ENCODE measurements at places on chromosomes 7 and 10.

- DNase-seq: no peak
Observed at GRCh38 chr10:133079836-133080682, 7.7 kb upstream of the ADGRA1 start.

DNA sequence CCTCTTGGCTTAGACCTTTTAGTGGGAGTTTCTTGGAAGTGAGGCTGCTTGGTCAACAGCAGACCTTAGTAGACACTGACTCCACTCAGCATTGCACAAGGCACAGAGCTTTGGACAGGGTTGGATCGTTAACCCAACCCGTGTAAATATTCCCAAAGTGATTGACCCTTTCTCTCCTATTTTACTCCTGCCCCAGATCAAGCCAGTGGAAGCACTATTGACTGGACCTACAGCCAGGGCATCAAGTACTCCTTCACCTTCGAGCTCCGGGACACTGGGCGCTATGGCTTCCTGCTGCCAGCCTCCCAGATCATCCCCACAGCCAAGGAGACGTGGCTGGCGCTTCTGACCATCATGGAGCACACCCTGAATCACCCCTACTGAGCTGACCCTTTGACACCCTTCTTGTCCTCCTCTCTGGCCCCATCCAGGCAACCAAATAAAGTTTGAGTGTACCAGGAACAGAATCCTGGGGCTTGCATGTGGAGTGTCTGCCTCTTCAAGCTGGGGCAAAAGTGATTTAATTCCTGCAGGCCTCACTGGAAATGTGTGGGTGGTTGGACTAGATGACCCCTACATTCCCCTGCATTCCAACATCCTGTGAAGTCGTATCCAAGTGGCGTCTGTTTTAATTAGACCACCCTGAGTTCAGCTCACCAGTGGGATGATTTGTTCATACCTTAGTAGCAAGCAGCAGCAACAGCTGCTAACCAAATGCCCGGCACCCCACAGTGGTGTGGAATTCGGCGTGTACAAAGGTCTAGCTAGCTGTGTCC, 7.5 kb downstream of the CPA1 start:
- no peak for DNase-seq

- DNase-seq: no peak
Observed at GRCh38 chr7:12913002-12913401, 225.6 kb downstream of the ARL4A start.

DNA sequence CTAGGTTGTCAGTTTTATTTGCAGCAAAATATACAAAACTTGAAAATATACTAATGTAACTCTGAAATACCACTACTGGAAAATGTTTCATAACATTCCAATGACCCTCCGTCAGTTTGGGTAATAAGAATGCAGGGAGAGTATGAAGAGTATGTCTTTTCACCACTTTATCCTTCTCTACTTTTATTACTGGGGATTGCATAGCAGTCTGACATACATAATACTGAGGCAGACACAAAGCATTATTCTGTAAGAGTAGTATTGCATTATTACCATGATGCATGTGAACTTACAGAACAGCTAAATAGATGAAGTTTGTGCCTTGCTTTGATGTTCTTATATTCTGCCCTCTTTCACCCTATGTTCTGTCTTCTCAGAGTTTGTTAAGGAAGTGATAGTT, 151.8 kb upstream of the TPK1 start:
- no peak for DNase-seq

DNA sequence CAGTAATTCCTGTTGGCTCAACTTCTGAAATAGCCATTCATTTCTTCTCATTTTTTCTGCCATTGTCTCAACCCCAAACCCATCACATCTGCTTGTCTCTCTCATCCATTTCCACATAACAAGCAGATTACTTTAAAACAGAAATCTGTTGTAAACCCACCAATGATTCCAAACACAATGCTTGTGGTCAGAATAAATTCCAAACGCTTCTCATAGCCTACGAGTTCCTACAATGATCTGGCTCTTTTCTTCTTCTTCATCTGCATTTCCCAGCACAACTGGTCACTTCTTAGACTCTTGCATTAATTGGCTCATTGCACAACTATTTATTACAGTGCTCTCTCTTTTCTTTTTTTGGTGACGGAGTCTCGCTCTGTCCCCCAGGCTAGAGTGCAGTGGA, 364.1 kb downstream of the GATA3 start:
- DNase-seq: no peak

GRCh38 chr7:2611401-2611800, 20.4 kb upstream of the TTYH3 start:
- no peak for DNase-seq

- DNase-seq: no peak
Observed at GRCh38 chr10:28269842-28270456, 32.9 kb downstream of the MPP7 start.

DNA sequence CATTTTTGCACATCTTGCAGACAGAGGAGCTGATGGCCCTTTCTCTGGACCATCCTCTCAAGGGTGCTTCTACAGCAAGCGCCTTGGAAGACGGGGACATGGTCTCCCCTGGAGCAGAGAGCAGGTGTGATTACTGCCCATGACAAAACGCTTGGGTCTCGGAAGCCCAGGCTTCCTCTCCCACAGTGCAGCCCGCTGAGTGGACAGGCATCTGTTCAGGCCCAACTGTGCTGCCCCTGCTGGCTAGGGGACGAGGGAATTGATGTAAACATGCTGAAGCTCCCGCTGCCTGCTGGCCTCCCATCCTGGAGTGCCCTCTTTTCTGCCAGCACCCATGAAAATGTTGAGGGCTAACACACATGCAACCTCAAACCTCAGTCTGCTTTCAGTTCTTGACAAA, 14.3 kb downstream of the IL15RA start:
- DNase-seq: no peak

DNA sequence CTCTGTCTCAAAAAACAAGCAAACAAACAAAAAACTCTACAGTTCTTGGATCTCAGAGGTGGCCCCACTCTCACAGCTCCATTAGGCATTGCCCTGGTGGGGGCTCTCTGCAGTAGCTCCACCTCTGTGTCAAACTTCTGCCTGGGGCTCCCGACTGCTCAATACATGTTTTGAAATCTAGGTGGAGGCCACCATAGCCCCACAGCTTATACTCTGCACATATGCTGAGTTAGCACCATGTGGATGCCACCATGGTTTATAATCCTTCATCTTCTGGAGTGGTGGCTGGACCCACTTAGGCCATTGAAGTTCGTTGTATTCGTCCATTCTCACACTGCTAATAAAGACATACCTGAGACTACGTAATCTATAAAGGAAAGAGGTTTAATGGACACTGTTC, 78.4 kb downstream of the SEPTIN14 start:
- no peak for DNase-seq

DNA sequence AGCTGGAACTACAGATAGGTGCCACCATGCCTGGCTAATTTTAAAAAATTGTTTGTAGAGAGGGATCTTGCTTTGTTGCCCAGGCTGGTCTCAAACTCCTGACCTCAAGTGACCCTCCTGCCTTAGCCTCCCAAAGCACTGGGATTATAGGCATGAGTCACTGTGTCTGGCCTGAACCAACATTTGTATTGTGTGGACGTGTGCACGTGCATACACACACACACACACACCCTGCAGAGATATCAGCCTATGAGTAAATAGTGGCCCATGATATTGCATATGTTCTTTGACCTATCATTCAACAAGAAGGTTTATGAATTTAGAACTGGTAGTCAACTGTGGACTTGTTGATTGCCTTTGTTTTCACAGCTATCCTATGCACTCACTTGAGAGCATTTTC, 161.6 kb downstream of the BAMBI start:
- no peak for DNase-seq

- no peak for DNase-seq
Observed at GRCh38 chr10:88896994-88897853, 17.2 kb downstream of the STAMBPL1 start.

- DNase-seq: no peak
Observed at GRCh38 chr7:127900732-127901685, 130.2 kb downstream of the LRRC4 start.

DNA sequence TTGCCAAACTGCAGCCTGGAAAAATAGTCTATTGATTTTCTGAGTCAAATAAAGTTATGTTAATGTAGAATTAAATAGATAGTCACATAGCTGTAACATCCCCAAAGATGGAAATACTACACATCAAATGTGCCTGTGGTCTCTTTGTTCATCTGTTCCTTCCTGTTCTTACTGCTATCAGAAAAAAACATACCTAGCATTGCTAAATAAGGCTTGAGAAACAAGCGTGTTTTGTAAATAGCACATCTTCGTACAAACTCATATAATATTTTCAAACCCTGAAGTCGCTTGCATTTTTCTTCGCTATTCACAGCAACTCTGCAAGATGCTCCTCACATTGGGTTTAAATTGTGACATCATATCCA, 116.1 kb downstream of the KLF6 start:
- DNase-seq: no peak

- DNase-seq: no peak
Observed at GRCh38 chr10:122194251-122194650, 76.8 kb upstream of the BTBD16 start.

DNA sequence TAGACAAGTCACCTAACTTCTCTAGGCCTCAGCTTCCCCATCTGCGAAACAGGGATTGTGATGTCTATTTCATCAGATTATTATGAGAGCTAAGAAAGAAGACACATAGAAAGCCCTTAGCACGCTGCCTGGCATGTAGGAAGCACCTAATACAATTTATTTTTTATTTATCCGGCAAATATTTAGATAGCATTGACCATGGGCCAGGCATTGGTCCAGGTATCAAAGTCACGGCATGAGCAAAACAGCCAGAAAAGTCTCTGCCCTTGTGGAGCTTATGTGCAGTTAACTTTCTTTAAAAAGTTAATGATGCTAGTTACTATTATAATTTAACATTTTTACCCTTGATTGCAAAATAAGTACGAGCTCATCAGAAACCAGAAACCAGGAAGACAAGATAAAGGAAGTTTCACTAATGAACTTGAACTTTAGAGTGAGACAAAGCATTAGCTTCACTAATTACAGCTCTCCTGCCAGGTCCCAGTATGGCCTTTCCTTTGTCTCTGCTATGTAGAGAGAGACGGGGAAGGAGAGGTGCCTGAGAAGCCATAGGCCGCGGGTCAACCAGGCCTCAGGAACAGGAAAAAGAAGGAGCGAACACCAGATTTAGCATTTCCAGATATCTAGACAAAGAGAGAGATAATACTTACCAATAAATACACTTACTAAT, 139.5 kb upstream of the ADAM12 start:
- DNase-seq: no peak

DNA sequence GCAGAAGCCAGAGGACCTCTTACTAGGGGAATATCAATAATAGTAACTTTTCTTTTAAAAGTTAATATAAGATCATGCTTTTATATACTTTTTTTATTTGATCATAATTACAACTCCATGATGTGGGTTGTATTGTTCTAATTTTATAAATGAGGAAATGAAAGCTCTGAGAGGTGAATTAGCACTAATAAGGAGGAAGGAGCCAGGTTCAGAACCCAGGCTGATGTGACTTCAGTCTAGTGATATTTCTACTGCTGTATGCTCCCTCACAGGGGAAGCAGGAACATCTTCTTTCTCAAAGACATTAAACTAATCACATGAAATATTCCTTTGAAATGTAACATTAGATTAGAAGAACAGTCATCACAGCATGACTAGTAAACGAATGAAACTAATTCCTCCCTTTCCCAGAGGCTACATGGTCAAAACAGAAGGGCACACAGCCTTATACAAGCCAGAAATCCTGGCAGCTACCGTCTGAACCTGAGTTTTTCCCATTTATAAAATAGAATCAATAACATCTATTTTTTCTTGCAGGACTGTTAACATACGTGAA, 81.4 kb upstream of the GJD4 start:
- no peak for DNase-seq

DNA sequence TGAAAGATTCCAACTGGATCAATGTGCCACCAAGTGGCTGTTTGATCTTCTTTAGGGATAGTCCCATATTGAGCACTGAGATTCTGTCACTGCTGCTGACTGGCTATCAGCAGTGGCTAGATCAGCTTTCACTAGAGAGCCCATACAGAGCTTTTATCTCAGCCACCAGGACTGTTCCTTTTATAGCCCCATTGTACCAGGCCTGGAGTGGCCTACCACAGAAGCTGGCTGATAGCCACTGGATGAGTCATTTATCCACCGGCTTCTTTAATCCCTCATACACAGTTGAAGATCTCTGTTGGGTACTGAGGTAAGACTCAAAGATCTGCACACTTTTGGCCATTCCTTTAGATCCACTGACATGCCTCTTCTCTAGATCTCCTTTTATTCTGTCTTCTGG, 1101.1 kb downstream of the SORCS3 start:
- DNase-seq: no peak

- DNase-seq: no peak
Observed at GRCh38 chr7:55209366-55209765, 155.8 kb upstream of the LANCL2 start.

DNA sequence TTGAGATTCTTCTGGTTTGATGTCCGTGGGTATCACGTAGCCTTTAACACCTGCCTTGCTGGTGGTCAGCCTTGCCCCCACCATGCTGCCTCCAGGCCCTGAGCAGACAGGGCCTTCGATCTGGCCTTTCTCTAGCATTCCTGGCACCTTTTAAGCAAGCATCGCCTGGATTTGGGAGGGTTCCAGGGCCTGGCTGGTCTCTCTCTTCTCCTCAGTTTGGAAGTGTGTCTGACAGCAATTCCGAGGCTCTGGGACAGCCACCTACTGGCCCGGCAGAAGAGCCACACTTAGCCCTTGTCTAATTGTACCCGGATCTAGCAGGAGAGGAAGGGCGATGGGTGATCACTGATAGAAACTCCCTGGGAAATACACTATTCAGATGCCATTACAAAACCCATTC, 441.3 kb upstream of the MKI67 start:
- no peak for DNase-seq

DNA sequence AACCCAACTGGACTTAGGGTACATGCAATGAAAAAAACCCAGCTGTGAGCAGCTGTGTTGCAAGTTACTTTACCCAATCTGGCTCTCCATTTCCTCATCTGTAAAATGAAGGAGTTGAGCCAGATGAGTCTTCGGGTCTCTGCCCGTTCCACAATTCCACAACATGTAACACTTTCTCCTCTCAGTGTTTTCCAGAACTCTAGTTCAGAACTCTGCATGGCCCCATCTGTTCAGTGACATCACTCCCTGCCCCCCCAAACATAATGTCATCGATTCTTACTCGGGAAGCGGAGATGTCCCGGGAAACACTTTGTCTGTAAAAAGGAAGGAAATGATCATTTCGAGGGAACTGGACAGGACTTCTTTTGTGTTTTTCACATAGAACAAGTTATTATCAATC, 2.5 kb downstream of the SH3PXD2A start:
- DNase-seq: no peak

- no peak for DNase-seq
Observed at GRCh38 chr10:8581521-8582225, 527.2 kb downstream of the GATA3 start.

DNA sequence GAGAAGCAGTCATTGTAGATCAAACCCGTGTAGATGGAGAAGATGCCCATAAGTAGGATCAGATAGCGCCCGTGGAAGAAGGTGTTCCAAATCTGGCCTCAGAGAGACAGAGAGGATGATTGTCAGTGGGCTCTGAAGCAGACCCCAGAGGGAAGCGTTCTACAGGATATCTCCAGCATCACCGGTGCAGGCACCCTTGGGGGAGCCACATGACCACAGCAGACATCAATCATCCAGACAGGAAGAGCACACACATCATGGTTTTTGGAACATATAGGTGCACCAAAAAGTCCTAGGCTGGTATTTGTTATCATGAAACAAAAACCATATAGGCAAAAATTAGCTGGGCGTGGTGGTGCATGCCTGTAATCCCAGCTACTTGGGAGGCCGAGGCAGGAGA, 44.0 kb upstream of the SVOPL start:
- no peak for DNase-seq

Data from NCI-H774 (cell line).